ENCODE measurements at places on chromosomes 4 and X.

DNA sequence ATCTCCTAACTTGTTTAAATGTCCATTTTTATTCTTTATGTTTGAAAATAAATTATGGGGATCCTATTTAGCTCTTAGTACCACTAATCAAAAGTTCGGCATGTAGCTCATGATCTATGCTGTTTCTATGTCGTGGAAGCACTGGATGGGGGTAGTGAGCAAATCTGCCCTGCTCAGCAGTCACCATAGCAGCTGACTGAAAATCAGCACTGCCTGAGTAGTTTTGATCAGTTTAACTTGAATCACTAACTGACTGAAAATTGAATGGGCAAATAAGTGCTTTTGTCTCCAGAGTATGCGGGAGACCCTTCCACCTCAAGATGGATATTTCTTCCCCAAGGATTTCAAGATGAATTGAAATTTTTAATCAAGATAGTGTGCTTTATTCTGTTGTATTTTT lies 27.6 kb downstream of the NUDT6 start:
- no peak for DNase-seq

DNA sequence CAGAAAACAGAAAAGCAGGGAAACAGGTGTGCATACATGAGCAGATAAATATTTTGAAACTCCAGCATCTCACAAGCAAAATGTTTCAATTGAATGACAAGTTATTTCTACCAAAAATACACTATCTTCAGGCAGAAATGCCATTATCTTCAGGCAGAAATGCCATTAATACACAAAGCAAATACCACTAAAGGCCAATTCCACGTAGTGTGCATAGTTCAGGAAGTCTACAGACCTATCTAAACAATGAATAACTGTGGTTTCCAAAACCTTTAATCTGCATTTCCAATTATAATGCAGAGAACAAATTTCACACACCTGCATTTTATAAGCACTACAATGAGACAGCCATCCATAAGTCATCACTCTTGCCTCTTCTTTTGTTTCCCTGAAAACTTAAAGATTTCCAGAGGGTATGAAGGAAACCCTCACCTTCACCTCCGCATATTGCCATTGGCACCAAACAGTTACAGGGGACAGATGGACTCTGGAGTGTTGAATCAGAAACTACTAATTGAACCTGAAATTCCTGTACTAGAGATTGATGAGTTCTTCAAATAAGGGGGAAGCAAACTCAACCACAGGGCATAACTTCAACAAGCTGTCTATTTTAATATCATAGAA lies 179.0 kb downstream of the PDGFC start:
- DNase-seq = no peak

GRCh38 chr4:15414551-15415091 lies 13.2 kb upstream of the C1QTNF7 start:
- no peak for DNase-seq

DNA sequence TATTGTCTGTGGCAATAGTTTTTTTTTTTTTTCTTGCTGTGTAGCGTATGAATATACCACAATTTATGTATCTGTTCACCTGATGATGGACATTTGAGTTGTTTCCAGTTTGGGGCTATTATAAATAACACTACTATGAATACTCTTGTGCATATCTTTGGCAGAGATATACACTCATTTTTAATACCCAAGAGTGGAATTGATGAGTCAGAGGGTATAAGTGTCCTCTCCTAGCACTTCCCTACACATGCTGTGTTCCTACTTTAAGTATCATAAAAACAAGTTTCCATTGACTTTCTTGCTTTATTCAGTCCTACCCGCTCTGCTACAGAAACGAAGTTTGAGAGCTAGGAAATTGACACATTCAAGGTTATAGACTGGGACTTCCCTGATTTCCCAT lies 39.8 kb downstream of the XIAP start:
- DNase-seq = no peak

GRCh38 chrX:134469486-134469885 lies 9.5 kb downstream of the HPRT1 start:
- no peak for DNase-seq

- DNase-seq = no peak
Measured at GRCh38 chr4:69467797-69468196, 27.9 kb downstream of the UGT2B4 start.

DNA sequence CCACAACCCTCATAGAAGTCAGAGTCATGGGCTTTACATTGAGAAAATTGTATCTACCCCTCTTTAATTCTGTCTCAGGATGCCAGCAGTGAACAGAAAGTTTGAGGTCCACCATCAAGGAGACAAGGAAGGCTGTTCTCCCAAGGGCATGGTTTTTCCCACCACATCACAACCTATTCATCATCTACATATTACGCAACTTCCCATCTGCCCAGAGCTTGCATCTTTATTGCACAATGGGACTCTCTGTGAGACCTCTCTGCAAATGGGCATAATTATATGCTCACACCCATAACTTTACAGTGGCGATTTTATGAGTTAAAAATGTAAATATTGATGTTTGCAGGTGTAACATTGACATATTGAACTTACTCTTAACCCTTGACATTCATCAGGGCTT lies 38.9 kb downstream of the PAGE2 start:
- no peak for DNase-seq

DNA sequence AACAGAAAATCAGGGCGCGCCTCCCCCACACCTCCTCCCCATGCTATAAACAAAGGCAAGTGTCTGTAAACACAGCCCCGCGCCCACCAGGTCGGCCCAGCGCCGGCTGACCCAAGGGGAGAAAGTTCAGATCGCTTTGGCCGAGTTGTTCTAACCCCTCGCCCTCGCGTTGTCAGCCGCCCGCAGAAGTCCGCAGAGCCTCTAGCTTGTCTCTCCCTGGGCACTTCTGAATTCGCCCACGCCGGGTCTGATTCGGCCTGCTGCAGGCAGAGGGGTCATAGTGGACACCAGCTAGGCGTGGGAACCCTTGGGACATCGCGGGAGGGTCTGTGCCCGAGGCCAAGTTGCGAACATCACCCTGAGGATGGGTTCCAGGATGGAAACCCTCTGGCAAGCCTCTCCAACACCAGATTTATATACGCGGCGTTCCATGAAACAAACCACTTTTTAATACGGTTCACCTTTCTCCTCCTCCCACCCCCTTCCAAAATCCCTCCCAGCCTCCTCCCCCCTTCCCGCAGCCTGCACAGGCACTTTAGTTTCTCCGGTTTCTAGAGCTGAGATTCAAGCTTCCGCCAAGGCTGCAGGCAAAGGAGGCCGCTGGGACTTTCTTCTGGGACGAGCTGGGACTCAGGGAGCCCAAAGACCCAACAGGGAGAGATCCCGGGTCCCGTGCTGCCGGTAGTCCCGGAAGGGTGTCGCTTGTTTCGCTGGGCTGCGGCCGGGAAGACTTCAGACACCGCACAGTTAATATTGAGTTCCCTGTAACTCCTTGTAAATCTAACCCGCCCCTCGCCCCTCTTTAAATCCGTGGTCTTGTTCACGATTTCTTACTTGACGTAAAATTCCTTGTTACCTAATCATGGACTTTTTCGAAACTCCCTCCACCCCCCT lies 4.7 kb downstream of the HAND2 start:
- no peak for DNase-seq

DNA sequence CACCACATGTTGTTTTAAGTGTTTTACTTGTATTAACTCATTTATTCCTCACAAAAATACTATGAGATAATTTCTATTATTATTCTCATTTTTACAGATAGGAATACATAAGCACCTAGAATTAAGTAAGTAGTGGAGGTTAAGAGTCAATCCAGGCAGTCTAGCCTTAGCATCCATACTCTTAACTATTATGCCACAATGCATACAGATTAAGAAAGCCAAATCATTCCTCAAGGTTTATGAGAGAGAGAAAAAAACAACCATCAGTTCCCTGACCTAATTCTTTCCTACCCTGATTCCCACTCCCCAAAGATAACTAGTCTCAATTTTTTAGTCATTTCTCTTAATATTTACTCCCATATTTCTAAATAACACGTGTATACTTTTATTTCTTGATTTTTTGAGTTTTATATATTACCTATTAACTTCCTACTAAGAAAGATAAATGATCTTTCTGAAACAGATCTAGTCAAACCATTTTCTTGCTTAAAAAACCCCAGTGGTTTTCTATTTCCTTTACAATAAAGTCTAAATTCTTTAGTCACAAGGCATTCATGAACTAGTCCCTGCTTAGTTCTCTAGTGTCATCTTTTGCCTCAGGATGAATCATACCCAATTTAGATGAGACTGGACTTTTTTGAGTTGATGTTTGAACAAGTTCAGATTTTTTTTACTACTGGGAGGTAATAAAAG lies 16.0 kb downstream of the UBA6 start:
- no peak for DNase-seq

DNA sequence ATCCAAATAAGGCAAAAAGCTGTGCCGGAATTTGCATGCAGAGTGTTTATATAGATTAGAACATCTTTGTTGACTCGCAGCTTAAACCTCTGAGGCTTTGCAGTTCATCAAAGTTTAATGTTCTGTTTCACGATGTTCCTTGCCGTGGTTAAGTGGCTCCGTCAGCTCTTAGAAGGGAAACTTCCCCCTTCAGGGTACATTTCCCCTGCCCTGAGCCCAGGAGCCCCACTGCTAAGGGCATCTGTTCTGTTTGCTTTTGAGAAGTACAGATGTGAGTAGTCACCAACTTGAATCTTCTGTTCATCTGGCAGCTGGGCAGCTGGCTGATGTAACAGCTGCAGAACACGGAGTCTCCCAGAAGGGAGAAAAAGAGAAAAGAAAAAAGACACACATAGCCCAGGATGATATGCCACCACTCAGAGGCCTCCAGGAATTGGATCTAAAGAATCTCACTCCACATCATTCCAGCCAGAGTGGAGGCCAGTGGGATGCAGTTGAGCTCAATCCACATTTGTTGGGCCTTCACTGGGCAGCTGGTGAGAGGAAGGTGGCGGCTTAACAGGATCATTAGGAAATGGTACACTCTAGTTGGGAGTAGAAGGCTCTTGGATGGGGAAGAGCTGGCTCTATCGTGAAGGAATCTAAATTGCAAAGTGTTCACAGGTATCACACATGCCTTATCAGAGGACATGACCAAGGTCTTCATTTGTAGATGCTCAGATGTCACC lies 178.7 kb upstream of the RBPJ start:
- no peak for DNase-seq

- no peak for DNase-seq
Measured at GRCh38 chr4:100641336-100641735, 123.5 kb upstream of the EMCN start.

DNA sequence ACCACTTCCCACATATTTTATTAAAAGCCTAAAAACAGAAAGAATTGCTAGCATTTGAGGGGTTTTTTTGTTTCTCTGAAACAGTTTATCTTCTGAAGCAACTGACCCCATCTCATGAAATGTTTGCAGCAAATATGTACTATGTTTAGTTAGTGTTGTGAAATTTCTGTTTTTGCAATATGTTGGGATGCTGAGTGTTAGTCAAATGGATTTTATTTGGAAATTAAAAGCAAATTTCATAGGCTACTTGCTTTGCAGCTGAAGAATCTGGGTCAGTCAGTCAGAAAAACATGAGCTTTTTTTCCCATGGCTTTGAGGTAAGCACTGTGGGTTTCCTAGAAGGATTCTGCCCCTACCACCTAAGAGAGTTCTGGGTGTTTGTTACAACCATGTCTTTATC lies 184.9 kb upstream of the DKK2 start:
- no peak for DNase-seq

- no peak for DNase-seq
Measured at GRCh38 chrX:145502670-145503069, 255.4 kb downstream of the SPANXN1 start.

DNA sequence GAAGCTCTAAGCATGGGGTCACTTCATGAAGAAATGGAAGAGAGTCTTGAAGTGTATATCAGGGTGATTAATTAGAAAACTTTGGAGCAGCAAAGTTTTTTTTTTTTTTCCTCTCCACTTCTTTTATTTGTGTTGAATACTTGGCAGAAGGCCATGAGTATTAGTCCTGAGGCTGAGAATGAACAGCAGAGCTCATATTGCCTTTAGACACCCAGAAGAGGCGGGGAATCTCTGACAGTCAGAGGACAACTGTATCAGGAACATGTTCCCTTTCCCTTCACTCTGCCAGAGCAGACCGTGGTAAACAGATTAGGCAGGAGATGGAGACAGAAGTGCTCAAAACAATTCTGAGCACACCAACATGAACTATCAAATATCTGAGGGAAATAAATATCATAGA lies 300.9 kb downstream of the FAM47A start:
- DNase-seq = no peak

DNA sequence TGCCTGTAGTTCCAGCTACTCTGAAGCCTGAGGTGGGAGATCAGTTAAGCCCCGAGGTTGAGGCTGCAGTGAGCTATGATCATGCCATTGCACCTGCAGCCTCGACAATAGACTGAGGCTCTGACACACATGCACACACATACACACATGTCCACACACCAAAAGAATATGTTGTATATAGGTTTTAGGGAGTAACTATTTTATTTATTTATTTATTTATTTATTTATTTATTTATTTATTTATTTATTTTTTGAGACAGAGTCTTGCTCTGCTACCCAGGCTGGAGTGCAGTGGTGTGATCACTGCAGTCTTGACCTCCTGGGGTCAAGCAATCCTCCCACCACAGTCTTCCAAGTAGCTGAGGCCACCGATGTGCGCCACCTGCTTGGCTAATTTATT lies 78.3 kb downstream of the DCLK2 start:
- DNase-seq = no peak

GRCh38 chr4:40228497-40229365 lies 31.9 kb downstream of the RHOH start:
- DNase-seq = no peak

GRCh38 chr4:148651991-148652390 lies 209.8 kb upstream of the NR3C2 start:
- no peak for DNase-seq

All from stimulated activated CD4-positive, alpha-beta T cell treated with anti-CD3 and anti-CD28 coated beads, Interleukin-15, amount 100 ng/mL, for 1 hour (primary cell).